ENCODE measurements at places on chromosomes 7 and 10.

- DNase-seq: no peak
Observed at GRCh38 chr7:147406521-147407135, 1183.9 kb upstream of the C7orf33 start.

DNA sequence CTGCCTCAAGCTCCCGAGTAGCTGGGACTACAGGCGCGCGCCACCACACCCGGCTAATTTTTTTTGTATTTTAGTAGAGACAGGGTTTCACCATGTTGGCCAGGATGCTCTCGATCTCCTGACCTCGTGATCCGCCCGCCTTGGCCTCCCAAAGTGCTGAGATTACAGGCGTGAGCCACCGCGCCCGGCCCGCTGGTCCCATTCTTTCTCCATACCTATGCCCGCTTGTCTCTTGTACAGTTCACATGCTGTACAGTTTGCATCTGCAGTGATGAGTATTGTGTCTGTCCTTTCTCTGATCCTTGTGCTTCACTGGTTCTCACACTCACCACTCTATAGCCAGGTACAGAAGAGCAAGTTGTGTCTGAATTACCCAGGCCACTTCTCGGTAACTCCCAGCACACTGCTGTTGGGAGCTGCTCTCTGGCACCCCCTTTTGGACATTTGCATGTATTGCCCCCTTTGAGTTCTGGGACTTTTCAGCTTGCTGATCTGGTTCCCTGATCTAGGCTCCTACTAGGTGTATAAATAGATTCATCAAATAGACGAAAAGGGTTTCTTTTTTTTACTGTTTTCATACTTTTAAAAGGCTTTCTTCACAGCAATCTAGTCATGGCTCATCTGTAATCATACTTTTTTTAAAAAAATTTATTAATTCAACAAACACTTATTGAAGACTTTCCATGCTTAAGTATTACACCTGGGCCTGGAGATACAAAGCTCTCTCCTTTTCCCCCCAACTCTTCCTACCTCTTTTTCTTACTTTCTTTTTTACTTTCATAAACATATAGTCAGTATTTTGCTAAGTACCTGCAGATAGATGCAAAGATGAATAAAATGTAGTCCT is 53.5 kb downstream of the AOAH start:
- DNase-seq: peak; percentile 80

DNA sequence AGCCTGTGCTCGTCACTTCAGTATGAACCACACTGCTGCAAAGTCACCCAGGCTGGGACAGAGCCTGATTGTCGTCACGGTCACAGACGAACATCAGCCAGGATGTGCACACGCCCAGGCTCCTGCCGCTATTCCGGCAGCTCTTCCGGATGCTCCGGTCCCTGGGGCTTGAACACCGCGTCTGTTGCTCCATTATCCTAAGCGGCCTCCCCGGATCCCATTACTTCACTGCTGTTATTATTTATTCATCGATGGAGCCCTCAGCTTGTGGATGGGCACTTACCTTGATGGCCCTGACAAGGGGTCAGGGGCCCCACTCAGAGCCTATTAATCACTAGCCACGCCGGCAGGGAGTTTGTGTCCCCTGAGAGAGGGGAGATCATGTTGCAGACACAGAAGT is 120.8 kb upstream of the PCBD1 start:
- DNase-seq: no peak

- no peak for DNase-seq
Observed at GRCh38 chr7:3265388-3265787, 35.7 kb upstream of the SDK1 start.

GRCh38 chr7:121530227-121531174 is 134.4 kb upstream of the FAM3C start:
- DNase-seq: peak; percentile 69

DNA sequence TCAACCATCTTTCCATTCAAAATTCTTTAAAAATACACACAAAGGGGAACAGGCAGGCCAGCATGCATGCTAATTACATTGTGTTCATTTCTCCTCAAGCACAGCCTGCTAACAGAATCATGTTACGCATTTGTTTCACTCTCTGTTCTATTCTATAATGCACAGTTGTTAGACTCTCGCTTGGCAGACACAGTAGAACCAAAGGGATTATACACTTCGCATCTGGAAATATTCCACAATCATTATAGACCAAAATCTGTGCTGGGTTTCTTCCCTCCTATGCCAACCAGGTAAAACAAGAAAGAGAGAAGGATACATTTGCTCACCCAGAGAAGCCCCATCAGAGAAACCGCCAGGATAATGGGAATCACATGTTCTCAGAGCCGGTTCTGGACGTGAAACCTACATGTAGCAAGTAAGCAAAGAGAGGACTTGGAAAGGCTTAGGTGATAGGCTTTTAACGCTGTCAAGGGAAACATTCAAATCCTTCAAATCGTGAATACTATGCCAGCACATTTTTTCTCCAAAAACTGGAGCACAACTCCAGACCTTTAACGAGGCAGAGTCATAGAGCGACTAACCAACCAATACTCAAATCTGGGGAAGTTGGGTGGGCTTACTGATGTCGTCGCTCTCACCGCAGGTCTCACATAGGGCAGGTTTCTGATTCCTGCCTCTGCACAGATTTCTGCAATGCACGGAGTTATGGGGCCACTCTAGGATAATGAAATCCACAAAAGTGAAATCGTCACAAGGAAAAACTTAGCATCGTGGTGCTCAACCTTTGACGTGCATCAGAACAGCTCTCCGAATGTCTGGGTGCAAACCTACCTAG is 380.5 kb upstream of the AUTS2 start:
- no peak for DNase-seq

DNA sequence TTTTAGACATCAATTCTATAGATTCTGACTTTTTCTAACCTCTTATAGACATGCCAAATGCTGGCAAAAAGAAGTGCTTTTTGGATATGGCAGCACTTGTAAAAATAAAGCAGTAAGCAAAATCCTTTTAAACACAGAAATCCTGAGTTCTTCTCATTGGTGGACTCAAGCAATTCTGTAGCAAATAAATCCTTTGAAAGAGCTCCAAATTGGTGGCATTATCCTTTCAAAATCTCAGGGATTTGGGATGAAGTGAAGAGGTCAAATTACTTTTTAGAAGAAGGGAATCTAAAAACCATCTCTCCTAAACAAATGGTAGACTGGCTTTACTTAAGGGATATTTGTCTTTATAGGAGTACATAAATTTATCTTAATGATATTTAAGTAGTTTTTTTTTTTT is 17.5 kb upstream of the ASCC1 start:
- DNase-seq: no peak

DNA sequence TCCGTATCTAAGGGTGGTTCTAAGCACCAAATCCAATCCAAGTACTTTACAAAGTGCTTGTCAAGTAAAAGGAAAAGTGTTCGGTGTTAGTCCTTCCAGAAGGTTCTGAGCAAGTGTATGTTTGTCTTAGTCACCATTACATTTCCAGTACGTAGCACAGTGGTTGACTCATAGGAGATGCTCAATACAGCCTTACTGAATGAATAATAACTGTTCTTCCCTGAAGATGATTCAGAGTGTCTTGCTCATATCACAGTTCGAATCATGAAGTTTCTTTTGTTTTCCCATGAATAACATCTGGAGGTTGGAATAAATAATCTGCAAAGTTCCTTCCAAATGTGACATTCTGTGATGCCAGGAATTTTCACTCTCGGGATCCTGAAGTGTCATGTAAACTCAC is 53.4 kb downstream of the WNT2 start:
- no peak for DNase-seq

- no peak for DNase-seq
Observed at GRCh38 chr7:81886211-81886764, 116.4 kb upstream of the HGF start.

DNA sequence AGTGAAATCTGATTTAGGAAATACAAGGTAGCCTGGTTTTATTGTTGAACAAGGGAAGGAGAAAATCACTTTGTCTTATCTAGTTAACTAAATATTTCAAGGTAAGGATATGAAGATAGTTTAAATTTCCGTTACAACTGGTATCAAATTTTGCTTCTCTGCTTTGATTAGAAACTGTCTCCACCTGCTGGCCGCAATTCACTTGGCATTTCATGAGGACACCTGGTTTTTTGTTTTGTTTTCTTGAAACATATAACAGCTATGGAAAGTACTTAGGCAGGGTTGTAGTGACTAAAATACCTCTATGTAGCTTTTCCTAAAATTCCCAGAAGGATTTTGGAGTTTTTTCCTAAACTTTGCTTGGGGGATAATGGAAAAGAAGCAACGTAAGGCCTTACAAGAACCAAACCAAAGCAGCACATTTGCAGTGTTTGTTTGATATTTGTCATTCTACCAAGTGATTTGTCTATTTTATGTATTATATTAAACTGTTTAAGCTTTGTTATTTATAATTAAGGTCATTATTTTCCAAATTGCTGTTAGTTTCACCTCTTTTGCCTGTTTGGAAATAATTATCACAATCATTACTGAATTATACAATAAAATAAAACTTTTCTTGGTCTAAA is 73.6 kb downstream of the AHCYL2 start:
- DNase-seq: peak; percentile 41

DNA sequence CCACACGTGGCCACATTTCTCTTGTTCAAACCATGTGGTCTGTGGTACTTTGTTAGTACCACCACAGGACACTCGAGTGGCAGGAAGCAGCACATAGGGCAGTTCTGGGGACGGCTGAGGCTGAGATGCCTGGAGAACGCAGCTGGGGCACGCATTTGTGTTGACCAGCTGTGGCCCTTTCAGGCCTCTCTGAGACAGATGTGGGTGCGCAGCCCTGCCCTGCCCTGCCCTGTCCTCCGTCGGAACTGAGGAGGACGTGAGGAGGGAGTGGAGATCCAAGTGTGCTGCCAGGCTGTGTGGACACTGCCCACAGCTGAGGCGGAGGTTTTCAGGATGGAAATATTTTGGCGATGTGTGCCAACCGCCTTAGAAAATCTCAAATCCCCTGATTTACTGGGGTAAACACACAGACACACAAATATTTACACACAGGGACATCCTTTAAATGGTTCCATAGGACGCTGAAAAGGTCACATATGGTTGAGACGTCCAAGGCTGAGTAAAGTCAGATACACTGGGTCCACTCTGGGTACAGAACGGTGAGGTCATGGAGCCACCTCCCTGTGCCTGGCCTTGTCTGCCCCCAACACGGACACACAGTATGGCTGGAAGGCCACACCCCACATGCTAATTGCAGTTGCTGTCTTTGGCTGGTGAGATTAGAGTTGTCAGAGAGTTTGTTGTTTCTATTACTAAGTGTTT is 14.8 kb downstream of the BHLHA15 start:
- no peak for DNase-seq

DNA sequence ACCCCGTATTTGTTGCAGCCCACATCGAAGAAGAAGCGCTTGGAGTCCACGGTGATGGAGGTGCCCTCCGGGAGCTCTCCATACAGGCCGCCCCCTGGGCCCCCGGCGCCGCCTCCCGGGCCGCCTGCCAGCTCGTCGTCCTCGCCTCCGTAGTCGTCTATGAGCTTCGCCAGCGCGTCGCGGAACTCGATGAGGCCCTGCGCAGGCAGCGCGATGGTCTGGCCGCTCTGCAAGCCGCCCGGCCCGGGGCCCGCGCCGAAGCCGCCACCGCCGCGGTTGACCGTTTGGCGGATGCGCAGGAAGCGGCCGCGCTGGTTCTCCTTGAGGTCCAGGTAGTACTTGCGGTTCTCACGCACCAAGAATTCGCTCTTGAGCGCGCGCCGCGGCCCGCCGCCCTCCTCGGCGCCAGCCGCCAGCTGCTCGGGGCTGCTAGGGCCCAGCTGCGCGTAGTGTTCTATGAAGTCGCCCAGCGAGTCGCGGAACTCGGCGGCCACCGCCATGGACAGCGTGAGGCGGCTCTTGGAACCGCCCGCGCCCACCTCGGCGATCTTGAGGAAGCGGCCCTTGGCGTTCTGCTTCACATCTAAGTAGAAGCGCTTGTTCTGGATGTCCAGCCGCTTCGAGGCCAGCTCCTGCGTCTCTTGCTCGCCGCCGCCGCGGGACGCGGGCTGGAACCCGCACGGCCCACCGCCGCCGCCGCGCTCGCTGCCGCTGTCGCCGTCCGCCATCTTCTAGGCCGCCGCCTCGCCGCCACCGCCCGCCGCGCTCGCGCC is 523 bp downstream of the PURB start:
- DNase-seq: peak; percentile 55

GRCh38 chr10:110304394-110304779 is 333 bp downstream of the SMNDC1 start:
- DNase-seq: no peak

DNA sequence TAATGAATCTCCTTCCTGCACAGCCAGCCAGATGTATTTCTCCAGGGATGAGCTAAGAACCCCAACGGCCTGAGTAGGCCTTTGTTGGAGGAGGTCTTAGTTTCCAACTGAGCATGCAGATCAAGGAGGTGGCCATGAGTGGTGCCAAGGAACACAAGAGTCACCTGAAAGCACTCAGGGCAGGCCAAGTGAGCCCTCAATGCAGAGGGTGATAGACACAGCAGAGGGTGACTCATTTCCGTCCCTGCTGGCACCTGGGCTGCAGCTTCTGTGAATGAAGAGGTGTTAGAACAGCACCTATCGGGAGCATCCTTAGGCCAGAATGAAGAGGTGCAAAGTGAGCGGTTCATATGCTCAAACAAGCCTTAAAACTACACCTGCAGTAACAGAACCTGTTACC is 211.8 kb downstream of the FRMD4A start:
- no peak for DNase-seq

DNA sequence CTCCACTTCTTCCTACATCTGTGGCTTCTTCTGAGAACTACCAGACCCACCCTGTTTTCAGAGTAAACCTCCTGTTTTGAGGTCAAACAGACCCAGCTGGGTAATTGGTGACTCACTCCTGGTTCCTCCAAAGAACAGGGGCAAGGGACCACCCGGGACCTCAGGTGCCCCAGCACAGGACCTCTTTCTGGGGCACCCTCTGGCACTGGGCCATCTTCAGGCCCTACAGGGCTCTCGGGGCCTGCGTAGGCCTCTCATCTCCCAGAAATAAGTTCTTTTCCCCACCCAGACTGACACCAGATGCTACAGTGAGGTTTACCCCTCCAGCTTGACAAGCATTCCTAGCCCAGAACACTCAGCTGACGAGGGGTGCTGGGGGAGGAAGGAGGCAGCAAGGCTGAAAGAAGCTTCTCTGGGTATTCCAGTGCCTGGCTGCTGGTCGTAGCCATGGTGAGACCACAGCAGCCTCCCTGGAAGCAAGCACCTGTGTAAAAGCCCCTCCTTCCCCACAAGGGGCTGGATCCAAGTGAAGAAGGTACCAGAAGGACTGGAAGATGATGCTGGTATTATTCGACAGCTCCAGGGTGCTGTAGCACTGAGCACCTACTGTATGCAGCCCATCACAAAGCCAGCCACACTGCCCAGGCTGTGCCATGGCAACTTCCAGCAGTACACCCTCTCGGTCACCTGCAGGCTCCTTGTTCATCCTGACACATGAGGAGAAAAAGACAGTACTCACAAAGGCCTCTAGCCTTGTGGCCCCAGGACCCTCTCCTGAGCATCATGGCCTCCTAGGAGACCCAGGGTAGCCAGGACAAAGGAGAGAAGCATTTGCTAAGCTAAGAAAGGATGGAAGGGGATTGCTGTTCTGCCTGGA is 47.4 kb downstream of the ALOX5 start:
- peak; percentile 74 for DNase-seq

DNA sequence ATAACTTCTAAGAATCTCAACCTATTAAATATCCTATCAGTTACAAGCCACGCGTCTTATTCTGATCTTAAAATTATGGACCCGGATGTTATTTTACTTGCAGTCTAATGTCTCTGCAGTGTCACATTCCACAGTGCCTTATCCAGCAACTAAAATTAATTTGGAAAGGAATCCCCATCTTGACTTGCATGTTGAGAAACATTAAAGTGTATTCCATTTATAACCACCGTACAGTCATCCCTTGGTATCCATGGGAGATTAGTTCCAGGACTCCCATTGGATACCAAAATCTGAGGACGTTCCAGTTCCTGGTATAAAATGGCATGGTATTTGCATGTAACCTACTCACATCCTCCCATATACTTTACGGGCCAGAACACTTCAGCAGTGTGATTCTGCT is 194.7 kb downstream of the ARHGAP21 start:
- no peak for DNase-seq
